ENCODE measurements at places on chromosomes 1 and 21.

- DNase-seq = no peak
Measured at GRCh38 chr1:24713176-24713575, 32.1 kb upstream of the CLIC4 start.

GRCh38 chr1:1891349-1892078, 627 bp upstream of the GNB1 start:
- peak; percentile 63 for DNase-seq

DNA sequence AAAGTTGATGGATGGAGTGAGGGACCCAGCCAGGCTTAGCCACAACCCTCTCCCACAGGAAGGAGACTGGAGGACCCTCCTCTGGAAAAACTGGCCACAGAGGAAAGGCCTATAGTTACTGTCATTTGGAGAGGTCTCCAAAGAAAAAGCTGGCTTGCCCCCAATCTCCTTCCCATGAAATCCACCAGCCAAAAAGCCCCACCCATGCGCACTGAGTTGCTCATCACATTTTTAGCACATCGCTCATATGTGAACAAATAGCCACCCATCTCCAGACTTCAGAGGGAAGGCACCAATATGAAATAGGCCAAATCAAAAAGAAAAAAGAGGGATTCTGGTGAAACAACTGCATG, 36.9 kb upstream of the QSOX1 start:
- no peak for DNase-seq

DNA sequence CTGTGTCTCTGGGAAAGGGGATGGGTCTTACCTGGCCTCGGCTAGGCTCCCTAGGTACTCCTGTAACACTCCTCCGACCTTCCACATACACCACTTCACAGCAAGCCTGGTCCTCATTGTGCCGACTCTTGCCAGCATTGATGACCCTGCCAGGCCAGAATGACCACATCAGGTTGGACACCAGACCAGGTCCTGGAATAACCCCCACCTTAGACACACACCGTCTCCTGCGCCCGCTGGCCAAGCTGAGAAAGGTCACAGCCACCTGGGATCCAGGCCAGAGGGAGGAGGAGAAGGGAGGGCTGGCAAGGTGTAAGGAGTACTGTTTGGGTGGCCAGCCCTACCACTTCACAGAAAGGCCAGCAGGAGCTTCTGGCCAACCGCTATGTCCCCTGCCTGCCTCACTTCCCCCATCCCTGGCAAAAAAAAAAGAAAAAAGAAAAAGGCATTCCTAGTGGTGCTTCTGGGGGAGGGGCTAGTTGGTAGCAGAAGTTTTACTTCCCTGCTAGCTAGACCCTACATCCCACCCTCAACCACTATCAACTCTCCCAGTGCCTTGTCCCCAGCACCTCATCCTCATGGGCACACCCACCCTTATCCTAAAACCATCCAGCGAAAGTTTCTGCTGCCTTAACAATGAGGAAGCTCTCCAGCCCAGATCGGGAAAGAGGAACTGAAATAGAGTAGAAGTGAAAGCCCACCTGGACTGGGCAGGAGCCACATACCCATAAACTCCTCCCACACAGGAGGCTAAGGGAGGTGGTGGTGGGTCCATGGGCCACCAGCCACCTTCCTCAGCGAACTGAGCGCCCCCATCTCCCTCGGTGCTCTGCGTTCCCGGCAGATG, 1.4 kb downstream of the PPM1J start:
- DNase-seq = no peak

DNA sequence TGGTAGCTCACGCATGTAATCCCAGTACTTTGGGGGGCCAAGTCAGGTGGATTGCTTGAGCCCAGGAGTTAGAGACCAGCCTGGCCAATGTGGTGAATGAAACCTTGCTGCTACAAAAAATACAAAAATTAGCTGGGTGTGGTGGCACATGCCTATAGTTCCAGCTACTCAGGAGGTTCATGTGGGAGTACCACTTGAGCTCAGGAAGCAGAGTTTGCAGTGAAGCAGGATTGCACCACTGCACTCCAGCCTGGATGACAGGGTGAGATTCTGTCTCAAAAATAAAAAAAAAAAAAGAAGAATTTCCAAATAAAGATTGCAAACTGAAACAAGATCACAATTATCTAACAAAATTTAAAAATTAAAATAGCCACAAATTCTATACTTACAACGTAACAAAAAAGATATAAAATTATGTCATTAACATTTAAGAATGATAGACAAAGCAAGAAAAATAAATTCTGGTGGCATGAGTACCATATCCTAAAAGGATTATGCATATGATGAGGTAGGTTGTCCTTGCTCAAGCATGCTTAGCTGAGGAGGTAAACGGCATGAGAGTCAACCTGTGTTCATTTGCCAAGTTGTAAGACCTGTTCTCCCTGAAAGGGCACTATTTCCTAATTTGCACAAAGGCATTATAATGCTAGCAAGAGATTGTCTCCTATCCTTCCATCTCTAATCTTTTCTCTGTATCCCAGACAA, 20.2 kb downstream of the IPP start:
- no peak for DNase-seq

- no peak for DNase-seq
Measured at GRCh38 chr21:17435565-17436543, 77.0 kb upstream of the CXADR start.

- no peak for DNase-seq
Measured at GRCh38 chr1:203406446-203407045, 55.6 kb upstream of the FMOD start.

GRCh38 chr1:183954496-183954895, 83.0 kb downstream of the COLGALT2 start:
- DNase-seq = no peak

DNA sequence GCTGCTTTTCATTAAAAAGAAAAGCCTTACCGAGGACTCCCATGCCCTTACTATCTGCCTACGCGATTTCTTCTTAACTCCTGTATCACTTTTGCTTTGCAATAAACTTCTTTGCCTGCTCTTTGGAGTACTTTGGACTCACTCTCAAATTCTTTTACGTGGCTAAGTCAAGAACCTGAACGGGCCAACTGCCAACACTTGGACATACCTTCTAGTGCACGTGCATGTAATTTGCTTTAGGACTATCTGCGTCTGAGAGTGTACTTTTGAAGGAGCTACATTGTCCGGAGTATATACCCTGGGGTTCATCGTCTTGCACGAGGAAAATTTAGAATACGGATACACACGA, 3.6 kb upstream of the OTUD3 start:
- no peak for DNase-seq

DNA sequence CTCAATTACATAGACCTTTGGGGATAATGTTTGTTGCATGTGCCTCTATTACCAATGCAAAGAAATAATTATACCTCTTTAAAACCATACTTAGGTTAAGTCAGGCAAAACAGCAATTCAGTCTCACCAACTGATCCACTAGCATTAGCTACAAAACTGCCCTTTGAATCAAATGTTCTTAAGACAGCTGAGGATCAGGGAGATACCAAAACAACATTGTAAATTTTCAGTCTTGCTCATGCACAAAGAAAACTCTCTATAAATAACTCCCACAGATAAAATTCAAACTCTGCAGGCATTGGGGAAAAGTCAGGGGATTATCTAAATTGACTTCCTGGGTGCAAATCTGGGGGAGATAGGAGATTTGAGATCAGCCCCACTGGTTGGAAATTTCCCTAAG, 100.9 kb upstream of the DPT start:
- no peak for DNase-seq

DNA sequence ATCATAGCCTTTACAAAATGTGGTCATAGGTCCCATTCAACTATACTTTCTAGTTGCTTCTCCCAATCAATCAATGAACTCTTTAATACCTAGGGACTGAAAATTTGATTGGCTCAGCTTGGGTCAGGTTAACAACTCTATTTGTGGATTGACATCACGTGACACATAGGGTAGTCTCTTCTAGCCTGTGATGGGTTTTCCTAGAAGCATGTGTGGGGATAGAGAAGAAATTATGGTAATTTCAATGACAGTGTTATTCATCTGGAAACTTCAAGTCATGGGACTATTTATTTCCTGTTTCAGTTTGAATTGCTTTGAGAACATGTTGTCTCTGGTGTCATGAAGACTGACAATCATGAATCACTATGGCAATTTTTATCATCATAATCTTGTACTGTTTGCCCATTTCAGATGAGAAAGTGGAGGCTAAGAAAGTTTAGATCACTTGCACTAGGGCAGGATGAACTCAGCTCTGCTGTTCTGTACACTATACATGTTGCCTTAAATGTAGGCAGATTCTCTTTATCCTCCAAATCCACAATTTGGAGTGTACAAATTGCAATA, 529.9 kb upstream of the BEND5 start:
- no peak for DNase-seq

- no peak for DNase-seq
Measured at GRCh38 chr1:65490231-65491009, 70.0 kb downstream of the LEPR start.

DNA sequence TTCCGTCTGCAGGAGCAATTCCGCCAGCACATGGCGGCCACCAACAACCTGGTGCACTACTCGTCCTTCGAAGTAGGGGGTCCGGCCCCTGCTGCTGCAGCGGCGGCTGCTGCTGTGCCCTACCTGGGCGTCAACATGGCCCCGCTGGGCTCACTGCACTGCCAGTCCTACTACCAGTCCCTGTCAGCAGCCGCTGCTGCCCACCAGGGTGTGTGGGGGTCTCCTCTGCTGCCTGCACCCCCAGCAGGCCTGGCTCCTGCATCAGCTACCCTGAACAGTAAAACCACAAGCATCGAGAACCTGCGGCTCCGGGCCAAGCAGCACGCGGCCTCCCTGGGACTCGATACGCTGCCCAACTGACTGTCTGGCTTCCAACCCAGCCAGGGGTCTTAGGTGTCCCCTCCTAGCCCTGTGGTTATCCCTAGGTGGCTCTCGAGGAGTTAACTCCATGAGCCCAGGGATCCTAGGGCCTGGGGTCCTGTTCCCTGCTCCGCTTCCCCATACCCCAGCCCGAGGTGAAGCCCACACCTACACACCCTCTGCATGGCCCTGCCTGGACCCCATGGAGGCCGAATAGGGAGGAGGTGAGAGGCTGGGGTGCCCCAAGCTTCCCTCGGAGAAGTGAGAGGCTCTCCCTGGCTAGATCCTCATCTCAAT, 22.6 kb downstream of the DMBX1 start:
- DNase-seq = no peak

DNA sequence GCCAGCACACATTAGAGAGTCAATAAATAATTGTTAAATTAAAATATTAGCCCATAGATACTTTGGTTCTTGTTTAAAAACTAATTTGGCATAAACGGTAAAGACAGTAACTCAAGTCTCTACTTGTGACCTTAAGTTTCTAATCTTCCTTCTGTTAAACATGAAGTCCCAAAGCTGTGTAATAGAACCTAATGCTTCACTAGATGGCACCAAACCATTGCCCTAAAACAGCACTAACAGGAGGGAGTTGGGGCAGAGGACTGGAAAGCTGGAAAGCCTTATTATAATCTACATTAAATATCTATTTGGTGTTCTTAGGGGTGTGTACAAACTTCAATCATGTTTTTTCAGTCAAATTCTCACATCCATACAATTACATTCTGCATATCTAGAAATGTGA, 176.7 kb downstream of the OLFM3 start:
- DNase-seq = no peak

- DNase-seq = no peak
Measured at GRCh38 chr1:16152481-16153087, 3.3 kb downstream of the EPHA2 start.

DNA sequence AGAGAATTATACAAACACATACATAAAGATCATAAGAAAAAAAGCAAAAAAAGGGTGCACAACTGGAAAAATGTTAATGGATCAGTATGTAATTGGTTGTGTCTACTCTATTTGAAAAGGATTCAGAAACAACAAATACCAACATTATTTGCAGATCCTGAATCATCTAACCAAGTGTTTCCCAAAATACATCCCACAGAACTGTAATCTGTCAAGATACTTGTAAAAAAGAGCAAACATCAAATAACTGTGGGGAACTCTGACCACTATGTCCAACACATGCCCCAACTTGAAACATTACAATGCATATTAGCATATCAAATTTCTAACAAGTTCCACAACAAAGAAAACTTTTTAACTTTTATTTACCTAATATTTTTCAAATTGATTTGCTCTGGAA, 22.6 kb downstream of the ANKRD13C start:
- no peak for DNase-seq

DNA sequence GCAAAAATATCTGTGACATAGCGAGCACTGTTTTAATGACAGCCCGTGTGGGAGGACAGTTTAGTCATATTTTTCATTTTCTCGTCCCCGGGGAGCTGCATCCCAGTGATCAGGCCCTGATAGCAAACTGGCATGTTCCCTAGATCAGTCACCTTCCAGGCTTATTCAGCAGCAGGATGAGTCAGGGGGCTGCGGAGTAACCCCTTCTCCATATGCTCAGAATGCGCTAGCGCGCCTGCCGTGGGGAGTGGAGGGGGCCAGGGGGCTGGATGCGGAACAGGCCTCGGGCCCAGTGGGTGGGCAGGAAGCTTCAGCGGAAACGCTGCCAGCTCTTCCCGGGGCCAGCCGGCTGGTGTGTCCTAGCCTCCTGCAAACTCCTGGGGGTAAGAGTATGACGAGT, 94.0 kb downstream of the KCND3 start:
- no peak for DNase-seq

DNA sequence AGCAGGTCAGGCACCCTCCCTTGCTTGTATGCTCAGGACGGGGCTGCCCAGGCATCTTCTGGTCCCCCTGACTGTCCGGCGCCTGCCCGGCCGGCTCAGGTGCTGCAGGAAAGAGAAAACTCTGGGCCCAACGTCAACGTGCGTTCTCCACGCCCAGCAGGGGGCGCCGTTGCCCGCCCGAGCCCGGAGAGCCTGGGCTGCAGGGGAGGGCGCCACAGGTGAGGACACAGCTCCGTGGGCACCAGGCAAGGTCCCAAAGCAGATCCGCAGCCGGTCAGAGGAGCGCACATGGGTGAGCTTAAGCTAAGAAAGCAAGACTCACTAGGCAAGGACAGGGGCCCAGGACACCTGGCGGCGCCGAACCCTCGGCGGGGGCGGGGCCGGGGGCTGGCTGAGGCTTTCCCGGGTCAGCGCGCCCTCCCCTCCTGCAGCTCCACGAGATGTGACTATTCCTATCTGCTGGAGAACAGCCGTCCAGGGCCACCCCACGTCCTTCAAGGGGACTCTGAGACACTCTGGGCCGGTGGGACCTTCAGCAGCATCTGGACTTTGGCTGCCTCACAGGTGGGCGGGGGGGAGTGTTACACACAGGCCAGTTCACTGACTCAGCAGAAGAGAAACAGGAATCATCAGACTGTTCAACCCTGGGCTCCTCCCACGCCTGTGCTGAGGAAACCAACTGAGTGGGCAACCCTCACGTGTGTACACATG, 29.3 kb downstream of the KRTAP10-1 start:
- DNase-seq = peak; percentile 52

DNA sequence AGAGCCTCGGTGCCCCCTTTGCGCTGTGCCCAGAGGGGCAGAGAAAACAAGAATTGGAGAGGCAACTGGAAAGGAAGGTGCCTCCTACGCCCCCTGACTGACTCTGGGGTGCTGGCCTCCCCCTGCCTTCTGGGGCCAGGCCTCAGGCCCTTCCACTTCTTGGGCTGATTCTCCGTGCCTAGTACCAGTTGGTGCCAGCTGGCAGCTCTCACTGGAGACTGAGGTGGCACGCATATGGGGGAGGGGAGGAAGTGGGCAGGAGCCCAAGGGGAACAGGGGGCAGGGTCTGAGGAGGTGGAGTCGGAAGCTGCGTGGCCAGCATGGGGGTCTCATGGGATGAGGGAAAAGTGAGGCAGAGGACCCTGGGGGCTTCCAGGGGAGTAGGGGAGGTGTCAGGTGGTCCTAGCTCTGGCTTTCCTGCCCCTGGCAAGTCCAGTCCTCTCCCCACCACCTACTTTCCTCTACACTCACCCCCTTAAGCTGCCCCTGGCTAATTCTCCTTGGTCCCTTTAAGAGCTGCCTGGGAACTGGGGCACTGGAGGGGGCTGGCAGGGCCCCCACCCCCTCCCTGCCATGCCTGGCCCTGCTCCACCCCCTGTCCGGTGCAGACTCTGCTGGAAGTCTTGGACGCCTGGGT, 6.5 kb upstream of the SEMA4A start:
- DNase-seq = no peak

All from stimulated activated CD4-positive, alpha-beta T cell treated with anti-CD3 and anti-CD28 coated beads, Interleukin-12 subunit alpha, Interleukin-12 subunit beta, amount 100 ng/mL, for 24 hours (primary cell).